Mononuclear cell (primary cell): ENCODE measurements at places on chromosomes 11 and 22. TPM values are rescaled to one million over a fixed set of nuclear protein-coding genes. Genes with fewer than 3 reads are reported as not detected.

The CNIH2 gene
- total RNA-seq = 1.0 TPM

The MS4A4A gene
- 3.0 TPM for total RNA-seq

The FOLR1 gene
- total RNA-seq = not detected

The LGR4 gene
- total RNA-seq = 2.3 TPM
